ENCODE measurements at places on chromosomes 6 and 20.

DNA sequence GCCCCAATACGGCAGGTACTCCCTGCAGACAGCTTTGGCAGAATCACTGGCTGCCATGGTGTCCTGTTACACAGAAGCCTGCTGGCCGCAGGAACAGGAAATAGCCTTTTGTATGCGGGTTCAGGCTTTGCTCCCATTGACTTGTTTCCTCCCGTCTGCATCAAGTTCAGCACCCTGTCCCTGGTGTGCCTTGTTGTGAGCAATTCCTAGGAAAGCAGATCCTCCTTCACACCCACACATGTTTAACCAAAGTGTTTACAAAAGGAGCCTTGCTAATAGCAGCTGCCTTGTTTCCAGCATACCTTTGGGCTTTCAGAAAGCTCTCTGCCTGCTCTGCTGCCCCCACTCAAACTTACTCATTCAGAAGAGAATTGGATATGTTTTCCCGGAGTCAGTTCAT lies 127.2 kb upstream of the SUPT3H start:
- peak; percentile 67 for DNase-seq

- no peak for DNase-seq
These were observed 394.5 kb downstream of the PTPRT start for GRCh38 chr20:42795111-42795695.

GRCh38 chr6:69555088-69555638 lies 241.6 kb downstream of the LMBRD1 start:
- DNase-seq = no peak

- DNase-seq = no peak
These were observed 53.2 kb downstream of the DNAAF9 start for GRCh38 chr20:3354247-3354646.

Data from AG08396 (cell line).